ENCODE measurements at places on chromosomes 6 and 20.

DNA sequence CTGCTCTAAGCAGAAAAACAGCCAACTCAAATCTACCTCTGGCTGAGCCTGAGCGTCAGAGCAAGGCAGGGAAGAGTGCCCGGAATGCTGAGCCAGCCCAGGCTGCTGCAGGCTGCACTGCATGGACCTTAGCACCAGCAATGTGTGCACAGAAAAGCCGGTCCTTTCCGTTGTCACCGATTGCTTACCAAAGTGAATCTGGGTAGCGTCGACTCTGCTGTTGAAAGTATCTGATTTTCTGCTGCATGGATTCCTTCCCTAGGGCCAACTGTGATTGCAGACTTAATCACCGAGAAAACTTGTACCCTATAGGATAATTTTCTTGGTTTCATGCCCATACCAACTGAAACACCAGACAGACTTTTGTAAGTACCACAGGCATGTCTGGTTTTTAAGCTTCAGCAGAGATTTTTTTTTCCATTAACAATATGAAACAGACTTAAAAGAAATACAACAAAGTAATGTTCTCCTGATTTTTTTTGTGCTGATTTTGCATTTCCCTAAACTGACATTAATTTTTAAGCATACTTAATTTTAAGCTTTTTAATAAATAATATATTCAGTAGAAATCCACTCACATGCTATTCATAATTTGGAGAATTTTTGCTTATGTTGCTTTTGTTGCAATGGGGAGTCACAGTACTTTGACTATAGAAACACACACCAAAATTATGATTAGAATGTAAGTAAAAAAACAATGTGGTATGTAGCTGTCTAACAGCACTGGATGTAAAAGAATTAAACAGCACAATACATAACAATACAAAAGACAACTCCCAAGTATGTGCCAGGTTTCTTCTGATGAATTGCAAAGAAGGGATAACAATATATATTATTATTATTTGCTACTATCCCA is 218.0 kb downstream of the THBS2 start:
- no peak for DNase-seq

- no peak for DNase-seq
These were observed 132.6 kb downstream of the TRMT11 start for GRCh38 chr6:126118936-126119335.

GRCh38 chr20:53159160-53159559 is 187.0 kb downstream of the TSHZ2 start:
- DNase-seq: no peak

DNA sequence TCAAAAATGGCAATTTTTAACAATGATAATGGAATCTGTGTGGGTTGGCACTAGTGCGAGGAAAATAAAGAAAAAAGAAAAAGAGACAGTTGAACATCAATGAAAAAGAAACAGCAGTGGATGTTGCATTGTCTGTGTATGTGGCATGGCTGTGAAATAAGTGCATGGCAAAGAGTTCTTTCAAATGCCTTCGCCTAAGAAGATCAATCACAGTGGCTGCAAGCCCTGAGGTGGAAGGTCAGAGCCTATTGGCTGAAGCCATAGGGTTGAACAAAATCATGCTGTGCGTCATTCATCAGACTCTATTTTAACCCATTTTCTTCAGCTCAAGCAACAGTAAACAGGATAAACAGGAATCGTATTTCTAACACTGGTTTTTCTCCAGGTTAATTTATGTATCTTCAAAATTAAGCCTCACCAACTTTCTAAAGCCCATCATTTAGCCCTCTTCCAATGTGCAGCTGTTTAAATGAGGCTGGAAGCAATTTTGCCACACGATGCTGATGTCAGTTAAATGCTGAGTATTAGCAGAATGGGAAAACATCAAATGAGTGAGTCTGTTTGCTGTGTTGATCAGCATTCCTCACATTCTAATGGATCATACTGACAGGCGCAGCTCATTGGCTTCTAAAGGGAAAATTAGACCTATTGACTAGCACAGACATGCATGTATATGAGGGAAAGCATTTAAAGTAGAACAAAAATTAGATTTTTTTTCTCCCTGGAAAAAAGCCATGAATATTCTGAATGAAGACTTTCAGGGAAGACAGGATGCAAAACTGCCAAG is 955.9 kb upstream of the EYS start:
- DNase-seq: no peak

Data from caudate nucleus (tissue), 63 donors.